ENCODE measurements at places on chromosomes 2 and 18.

DNA sequence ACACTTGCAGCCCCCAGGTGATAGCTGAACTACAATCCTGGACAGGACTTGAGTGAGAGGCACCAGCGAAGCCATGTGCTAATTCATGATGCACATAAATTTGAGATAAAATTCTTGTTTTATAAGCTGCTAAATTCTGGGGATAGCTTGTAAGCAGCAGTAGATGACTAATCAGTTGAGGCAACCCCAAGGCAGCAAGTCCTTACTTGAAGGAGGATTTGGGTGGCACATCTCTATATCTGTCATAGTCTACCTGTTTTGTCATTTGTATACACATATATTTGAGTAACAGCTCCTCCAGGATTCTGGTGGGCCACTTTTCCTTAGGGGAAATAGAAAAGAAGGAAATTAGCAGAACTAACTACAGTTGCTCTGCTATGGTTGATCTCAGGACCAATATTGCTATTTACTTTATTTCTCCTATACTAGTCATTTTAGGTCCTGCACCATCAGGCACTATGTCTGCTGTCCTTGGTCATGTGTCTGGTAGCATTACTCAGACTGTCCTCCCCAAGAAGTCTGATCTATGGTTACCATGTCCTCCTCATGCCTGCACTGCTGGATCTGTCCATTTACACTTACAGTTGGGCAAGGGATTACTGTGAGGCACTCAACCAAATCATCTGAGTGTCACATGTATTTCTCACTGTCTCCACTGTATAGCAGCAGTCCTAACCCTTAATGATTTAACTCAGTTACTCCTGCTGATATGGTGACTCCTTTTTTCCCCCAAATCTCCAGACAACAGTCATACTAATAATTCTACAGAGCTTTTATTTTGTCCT lies 436.0 kb upstream of the CWC22 start:
- H3K4me3 ChIP-seq = no peak overlapping the region
- no peak for DNase-seq
- H3K27me3 ChIP-seq = no peaks in the 10 kb centered on the region
- no peaks in the 10 kb centered on the region for H3K4me1 ChIP-seq
- no peaks in the 10 kb centered on the region for H3K36me3 ChIP-seq

DNA sequence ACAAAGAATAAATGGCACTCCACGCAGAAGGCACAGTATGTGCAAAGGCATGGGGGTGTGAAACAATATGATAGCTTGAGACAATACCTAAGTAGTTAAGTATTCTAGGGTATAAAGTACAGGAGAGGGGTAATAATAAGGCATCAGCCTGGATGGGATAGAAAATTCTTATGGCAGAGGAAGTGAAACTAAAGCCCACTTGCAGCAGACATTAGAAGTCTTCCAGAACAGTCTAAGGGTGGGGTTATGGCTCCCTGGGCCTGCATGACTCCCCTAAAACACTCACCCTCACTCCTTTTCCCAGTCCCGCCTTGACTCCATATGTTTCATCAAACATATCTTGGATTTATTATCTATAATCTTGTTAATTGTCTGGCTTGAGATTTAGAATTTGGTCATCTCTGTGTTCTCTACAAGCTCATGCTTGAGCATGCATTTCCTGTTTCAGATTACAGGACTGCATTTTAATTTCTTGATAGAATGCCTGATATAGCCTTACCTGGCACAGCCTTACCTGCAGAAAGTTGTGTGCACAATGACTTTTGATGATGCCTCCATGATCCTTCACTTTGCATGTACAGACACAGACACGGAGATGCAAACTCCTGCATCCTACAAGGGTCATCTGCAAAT lies 28.5 kb upstream of the TMBIM1 start:
- no peak overlapping the region for H3K4me3 ChIP-seq
- H3K27ac ChIP-seq = no peak overlapping the region
- peaks cover 51% of the 10 kb centered on the region for H3K4me1 ChIP-seq
- no peaks in the 10 kb centered on the region for H3K27me3 ChIP-seq
- no peak for DNase-seq

DNA sequence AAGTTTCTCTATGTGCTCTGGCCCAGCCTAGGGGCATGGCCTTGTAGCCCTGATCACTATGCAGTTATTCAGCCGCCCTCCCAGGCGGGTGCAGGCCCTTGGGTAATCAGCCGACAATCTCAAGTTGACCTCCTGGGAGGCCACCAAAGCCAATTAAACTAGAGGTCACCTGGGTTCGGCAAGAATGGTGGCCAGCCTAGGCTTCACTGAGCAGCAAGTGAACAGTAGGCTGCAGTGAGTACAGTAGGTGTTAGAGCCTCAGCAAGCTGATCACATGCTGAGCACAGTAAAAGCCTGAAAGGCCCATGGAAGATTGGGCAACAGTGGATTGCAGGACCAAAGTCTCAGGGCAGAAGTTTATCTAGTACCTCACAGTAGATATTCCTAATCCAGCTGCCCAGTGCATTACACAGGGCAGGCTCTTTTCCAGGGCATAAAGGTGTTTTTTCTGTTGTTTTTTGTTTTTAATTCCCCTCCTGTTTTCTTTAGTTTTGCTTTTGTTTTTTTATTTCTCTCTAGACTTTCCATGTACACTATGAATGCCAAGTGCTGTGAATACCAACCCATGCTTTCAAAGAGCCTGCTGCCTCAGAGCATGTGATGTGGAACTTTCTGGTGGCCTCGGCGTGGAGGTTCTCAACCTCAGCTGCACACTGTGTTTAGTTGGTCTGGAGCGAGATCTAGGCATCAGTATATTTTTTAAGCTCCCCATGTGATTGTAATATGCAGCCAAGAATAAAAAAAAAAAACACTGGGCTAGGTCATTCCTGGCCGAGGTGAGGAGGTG lies 55.9 kb upstream of the ATL2 start:
- H3K27ac ChIP-seq = no peak overlapping the region
- H3K4me1 ChIP-seq = no peaks in the 10 kb centered on the region
- no peak overlapping the region for H3K4me3 ChIP-seq
- H3K27me3 ChIP-seq = no peaks in the 10 kb centered on the region
- no peak for DNase-seq

DNA sequence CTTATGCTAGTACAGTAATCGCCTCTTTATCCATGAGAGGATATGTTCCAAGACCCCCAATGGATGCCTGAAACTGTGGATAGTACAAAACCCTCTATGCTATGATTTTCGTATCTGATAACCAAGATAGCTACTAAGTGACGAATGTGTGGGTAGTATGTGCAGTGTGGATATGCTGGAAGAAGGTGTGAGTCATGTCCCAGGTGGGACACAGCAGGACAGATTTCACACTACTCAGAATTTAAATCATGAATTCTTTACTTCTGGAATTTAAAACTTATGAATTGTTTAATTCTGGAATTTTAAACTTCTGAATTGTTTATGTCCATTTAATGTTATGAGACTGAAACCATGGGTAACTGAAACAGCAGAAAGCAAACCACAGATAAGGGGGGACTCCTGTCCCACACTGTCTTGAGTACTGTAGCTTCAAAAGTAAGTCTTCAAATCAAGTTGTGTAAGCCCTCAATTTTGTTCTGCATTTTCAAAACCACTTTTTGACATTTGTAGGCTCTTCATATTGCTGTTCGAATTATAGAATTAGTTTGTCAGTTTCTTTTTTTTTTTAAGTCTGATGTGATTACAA lies 116.0 kb downstream of the LTBP1 start:
- H3K4me3 ChIP-seq = no peak overlapping the region
- H3K27ac ChIP-seq = no peak overlapping the region
- no peaks in the 10 kb centered on the region for H3K36me3 ChIP-seq
- H3K27me3 ChIP-seq = no peaks in the 10 kb centered on the region
- DNase-seq = no peak

DNA sequence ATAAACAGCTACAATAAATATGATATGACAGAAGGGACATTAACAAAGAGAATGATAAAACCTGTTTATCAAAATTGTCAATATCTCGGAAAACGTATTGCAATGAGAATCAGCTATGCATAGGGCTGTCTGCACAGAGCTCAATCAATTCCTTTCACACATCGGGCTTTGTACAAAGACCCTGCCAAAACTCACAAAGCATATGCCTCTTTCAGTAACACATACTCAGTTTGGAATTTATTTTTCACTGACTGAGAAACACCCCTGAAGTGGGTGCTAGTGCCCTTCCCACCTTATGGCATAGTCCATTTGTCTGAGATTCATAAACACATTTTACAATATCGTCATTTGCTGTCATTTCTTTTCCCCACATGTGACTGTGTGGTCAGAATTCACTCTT lies 815.8 kb upstream of the FAM98A start:
- H3K36me3 ChIP-seq = no peaks in the 10 kb centered on the region
- H3K27me3 ChIP-seq = no peaks in the 10 kb centered on the region
- H3K27ac ChIP-seq = no peak overlapping the region

DNA sequence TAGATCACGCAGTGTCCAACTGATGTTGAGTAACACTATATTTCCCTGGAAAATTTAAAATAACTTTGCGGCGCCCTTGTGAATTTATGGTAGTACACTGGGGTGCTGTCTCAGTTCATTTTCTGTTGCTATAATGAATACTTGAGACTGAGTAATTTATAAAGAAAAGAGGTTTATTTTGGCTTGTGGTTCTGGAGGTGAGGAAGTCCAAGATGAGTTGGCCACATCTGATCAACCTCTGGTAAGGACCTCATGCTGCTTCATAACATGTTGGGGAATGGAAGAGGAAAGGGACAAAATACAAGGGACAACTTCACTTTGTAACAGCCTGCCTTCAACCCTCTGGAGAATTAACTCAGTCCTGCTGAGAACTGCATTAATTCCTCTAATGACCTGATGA lies 36.4 kb downstream of the ACTR3 start:
- H3K4me3 ChIP-seq = no peak overlapping the region
- DNase-seq = no peak
- H3K27ac ChIP-seq = no peak overlapping the region
- peaks cover 14% of the 10 kb centered on the region for H3K36me3 ChIP-seq
- no peaks in the 10 kb centered on the region for H3K4me1 ChIP-seq
